D341Med (cell line): ENCODE measurements at places on chromosomes 3 and 15.

DNA sequence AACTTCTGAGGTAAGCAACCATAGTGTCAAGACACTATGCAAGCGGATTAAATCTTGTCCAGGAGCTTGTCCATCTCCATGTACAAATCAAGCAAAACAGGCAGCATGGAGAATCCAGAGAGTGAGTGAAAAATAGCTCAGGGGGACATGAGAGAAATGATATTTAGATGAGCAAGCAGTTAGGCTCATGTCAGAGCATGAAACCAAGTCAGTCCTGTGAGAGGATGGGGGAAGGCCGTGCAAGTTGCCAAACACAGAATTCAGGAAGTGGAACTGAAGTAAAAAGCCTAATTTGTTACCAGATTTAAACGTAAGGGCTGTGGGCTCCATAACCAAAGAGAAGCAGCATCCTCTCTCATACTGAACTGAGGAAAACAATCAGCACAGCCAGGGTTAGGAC is 995.9 kb downstream of the MCTP2 start:
- no peak for DNase-seq

- no peak for DNase-seq
These were observed 32.8 kb downstream of the TMEM212 start for GRCh38 chr3:171875923-171876412.

DNA sequence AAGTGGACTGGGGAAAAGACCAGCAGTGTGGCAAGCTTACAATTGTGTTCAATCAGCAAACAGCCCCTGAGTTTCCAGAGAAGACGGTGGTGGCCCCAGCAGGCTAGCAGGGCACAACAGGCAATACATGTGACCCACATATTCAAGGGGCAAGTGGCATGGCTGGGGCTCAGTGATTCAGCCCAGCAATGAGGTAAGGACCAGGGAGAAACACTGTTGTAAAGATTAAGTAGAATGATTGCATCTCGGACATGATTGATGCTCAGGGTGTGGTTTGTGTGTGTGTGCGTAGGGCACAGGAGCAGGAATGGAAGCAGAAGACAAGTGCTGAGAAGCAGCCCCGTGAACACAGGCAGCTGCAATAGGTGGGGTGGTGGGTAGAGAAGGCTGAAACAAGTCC is 37.9 kb downstream of the KLHL6 start:
- no peak for DNase-seq

GRCh38 chr3:23944861-23945662 is at the start of gene NR1D2:
Gene NR1D2 (plus strand): TSS chr3:23945286. CDS start chr3:23945579, 293 bp downstream.
- peak; percentile 92 for DNase-seq

- DNase-seq = peak; percentile 76
These were observed 7.2 kb upstream of the SCAMP5 start for GRCh38 chr15:74988007-74988800.

GRCh38 chr3:30688776-30689641 is 82.6 kb downstream of the TGFBR2 start:
- no peak for DNase-seq

DNA sequence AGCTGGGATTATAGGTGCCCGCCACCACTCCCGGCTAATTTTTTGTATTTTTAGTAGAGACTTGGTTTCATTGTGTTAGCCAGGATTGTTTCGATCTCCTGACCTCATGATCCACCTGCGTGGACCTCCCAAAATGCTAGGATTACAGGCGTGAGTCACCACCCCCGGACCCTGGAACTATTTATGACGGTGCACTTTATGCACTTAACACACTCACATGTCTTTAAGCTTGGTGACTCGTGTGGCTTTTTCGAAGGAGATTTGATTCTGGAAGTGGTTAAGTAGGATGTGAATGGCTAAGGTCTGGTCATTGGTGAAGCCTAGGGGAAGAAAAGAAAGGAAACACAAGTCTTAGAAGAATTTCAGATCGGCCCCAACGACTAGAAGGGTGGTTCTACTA is 20.3 kb downstream of the BBS4 start:
- no peak for DNase-seq

DNA sequence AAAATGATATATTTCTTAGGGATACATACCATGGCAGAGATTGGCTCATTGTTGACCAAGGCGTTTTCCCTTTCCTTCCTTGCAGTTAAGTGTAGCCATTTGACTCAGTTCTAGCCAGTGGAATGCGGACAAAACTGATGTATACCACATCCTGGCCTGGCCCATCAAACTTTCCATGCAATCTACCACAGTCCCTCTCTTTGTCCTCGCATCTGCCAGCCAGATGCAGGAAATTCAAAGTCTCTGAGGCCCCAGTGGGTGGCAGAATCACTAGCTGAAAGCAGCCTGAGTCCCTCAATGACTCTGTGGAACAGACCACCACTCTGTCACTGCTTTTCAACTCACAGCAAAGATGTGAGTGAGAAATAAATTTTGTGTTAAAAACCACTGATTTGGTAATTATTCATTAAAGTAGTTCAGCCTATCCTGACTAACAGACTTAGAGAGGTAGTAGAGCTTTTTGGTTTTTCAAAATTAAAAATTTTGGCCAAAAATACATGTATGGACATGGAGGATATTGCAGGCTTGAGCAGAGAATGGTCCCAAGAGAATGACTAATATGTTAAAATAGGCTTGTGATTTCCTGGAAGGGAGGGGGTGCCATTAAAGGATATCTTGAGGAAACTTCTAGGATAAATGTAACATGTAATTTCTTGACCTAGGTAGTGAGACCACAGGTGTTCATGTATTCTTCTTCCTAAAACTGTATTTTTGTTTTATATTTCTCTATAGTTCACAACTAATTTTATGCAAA is 10.9 kb downstream of the LRRFIP2 start:
- DNase-seq = no peak

DNA sequence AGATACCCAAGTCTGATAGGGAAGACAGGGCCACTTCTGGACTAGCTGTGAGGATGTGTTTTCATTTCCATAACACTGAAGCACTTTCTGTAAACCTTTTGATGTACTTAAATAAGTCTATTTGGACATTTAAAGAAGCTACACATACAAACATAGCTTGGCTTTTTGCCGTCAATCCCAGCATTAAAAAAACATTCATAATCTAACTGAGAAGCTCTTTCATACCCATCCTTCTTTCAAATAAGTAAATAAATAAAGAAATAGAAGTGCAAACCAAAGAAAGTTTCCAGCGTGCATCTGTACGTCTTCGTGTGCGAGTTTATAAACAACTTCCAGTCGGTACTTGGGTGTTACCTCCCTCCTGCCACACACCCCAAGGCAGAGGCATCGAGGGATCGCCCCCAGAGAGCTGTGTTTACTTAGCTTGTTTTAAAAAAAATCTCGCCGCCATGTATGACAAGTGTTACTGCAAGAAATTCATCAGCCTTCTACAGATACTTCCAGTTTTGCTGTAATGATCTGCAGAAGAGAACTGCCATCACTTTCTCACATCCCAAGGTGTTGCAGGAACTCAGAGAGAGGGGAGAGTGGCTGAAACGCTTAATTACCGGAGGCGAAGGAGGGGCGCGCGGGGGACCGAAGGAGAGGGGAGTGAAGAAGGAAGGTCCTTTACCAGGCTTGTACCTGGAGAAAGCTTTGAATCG is 9.0 kb upstream of the MEIS2 start:
- DNase-seq = no peak

GRCh38 chr3:72628065-72628464 is 220.2 kb downstream of the SHQ1 start:
- no peak for DNase-seq

DNA sequence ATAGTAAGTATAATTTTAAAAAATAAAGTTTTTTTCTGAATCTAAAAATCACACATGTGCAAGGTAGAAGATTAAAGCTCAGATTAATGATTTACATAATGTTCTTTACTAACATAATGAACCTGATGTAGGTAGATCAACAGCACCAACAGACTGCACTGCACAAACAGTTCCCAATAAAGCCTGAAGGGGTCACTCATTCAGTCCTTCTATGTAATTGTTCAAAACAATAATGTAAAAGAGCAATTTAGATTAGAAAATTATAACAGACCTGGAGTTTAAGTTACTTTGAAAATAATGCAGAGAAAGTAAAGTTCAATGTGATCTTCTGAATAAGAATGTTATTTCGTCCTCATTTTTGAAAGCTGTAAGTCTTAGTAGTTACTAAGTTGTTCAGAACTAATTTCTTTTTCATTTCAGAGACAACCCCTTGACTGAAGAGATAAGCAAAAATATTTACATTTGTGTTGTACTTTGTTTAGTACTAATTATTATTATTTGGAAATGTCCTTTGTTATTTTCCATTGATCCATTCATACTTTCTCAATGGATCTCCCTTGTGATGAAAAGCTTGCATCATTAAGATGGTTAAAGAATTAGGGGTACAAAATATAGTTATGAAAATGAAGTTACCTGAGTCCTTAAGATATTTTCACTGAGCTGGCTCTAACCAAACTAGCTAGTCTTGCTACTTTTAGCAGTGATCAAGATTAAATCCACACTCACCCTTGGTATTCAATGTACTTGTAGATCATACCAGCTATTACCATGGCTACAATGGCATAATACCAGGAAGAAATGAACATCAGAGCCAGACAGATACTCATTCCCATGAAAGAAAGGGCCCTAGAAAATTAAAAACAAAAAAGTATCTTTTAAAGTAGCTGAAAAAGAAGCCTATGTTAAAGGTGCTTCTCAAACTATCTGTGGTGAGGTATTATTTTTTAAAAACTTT is 16.8 kb downstream of the EMC4 start:
- DNase-seq = peak; percentile 64

DNA sequence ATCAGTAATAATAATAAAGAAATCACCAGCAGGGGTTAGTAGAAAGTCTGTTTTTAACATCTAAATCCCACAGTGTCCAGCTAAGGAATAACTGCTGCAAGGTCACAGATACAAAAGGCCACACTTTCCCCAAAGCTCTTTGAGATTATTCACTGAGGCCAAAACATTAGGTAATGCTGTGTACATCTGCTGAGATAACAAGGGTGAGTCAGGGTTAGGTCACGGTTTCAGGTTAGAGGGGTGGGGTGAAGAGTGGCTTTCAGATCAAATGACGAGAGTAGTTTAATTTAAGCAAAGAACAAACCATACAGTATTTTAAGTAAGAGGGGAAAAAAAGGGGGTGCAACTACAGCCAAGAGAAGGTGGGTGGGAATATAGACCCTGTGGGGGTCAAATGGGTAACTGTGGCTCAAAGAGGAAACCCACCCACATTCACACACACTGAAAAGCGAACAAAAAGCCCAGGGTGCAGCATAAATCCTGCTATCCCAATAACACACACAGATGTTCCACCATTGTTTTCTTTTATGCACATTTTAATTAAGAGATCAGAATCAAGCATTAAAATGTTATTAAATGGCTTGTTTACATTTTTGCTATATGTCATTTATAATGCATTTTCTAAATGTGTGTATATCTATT is 412.9 kb downstream of the TIGIT start:
- DNase-seq = no peak

- no peak for DNase-seq
These were observed 5.0 kb upstream of the UBE2E1 start for GRCh38 chr3:23800731-23801130.

DNA sequence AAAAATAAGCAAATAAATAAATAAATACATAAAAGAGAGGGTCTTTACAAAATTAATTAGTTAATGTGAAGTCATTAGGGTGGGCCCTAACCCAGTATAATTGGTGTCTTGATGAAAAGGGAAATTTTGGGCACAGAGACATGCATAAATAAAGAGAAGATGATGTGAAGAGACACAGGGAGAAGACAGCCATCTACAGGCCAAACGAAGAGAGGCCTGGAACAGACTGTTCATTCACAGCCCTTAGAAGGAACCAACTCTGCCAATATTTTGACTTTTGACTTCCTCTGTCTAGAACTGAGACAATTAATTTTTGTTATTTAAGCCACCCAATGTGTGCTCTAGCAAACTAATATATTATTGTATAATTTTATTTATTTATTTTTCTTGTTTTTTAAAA is 29.6 kb upstream of the SELENOK start:
- DNase-seq = peak; percentile 30

- DNase-seq = peak; percentile 75
These were observed 7.2 kb downstream of the LIPC start for GRCh38 chr15:58438956-58439355.

GRCh38 chr3:85304360-85304964 is 345.7 kb downstream of the CADM2 start:
- DNase-seq = no peak

DNA sequence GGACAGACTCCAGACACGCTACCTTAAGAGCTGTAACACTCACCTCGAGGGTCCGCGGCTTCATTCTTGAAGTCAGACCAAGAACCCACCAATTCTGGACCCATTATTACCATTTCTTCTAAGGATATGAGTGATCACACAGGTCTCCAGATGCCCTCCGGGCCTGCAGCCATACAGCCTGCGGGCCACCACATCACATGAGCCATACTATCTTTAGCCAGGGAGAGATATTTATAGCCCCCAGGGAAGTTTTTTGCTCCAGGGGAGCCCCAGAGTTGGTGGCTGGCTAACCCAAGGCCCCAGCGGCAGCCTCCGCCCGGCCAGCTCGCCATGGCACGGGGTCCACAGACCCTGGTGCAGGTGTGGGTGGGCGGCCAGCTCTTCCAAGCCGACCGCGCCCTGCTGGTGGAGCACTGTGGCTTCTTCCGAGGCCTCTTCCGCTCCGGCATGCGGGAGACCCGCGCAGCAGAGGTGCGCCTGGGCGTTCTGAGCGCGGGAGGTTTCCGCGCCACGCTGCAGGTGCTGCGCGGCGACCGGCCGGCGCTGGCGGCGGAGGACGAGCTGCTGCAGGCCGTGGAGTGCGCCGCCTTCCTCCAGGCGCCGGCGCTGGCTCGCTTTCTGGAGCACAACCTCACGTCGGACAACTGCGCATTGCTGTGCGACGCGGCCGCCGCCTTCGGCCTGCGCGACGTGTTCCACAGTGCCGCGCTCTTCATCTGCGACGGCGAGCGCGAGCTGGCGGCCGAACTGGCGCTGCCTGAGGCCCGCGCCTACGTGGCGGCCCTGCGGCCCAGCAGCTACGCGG is at the start of gene KBTBD13:
Gene KBTBD13 (plus strand): TSS at position 261 of the 805 bp plus-strand sequence. CDS start 70 bp downstream, at position 331.
- no peak for DNase-seq

DNA sequence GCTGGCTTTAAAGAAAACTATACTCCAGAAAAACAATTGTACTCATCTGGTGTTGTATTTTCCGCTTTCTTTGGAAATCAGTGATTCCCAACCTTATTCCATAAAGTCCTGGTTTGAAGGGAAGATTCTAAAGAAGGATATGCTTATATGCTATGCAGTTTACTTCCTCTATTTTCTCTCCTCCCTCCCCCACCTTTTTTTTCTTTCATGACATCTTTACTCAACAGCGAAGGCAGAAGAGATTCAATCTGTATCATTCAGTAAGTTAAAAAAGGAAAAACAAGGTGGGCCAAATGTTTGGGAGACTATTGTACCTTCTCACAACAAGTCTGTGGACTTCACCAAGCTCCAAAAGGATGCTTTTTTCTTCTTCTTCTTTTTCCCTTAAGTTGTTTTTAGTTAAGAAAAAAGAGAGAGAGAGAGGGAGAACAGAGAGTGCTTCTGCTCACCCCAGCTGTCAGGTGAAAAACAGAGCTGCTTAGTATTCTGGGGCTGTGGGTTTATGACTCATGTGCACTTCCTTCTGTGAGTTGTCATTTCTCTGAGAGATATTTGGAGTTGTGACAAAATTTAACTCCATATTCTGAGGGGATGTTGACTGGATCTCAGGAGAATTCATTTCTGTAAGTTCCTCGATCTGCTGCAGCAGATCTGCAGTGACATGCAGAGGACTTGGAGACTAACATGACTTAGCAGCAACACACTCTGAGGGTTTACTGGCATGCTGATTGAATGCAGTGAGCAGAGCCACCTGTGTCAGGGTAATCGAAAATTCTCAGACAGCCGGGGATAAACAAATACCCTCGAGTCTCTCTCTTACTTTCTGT is 70.7 kb downstream of the SSR3 start:
- no peak for DNase-seq
